CD4-positive, alpha-beta memory T cell (primary cell): ENCODE measurements at places on chromosomes 7 and 10. TPM values are rescaled to one million over a fixed set of nuclear protein-coding genes. Genes with fewer than 3 reads are reported as not detected.

The ABCB8 gene
- 71.2 TPM for total RNA-seq

The ZNF736 gene
- total RNA-seq, result 48.2 TPM

The RPP30 gene
- 32.3 TPM for total RNA-seq

The CH25H gene
- total RNA-seq, result not detected

The SYCE1 gene
- 0.14 TPM for total RNA-seq

DNA sequence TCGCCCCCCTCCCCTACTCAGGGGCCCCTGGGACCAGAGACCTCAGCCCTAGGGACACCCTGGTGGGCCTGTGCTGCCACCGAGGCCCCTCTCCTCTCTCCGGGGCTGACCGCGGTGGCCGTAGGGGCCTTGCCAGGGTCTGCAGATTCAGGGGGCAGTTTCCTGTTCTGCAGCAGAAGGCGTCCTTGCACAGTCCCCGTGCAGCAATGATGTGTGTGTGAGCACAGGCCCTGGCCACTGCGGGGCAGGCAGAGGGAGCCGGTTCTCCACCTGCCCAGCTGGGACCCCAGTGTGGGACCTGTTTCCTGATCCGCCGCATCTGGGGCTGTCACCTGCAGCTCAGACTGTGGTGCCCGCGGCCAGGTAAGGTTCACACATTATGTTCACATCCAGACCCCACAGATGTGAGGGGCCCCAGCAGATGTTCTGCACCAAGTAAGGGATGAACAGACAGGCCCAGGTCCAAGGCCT, 60.7 kb upstream of the DNAJB6 start:
- H3K4me3 ChIP-seq, result no peak overlapping the region
- peaks cover 34% of the 10 kb centered on the region for H3K4me1 ChIP-seq
- peaks cover 9% of the 10 kb centered on the region for H3K27me3 ChIP-seq
- no peak for DNase-seq

- H3K4me3 ChIP-seq, result no peak overlapping the region
- peaks cover 8% of the 10 kb centered on the region for H3K27me3 ChIP-seq
- H3K4me1 ChIP-seq, result peaks cover 7% of the 10 kb centered on the region
- no peak overlapping the region for H3K27ac ChIP-seq
Measured at GRCh38 chr7:19772306-19772705, 1.1 kb downstream of the TMEM196 start.

- H3K27me3 ChIP-seq, result no peaks in the 10 kb centered on the region
- H3K4me3 ChIP-seq, result no peak overlapping the region
- no peaks in the 10 kb centered on the region for H3K36me3 ChIP-seq
- DNase-seq, result no peak
Measured at GRCh38 chr10:113169853-113170460, 219.9 kb downstream of the TCF7L2 start.

GRCh38 chr10:64773357-64773756, 1252.2 kb downstream of the REEP3 start:
- no peaks in the 10 kb centered on the region for H3K27me3 ChIP-seq
- no peaks in the 10 kb centered on the region for H3K4me1 ChIP-seq
- no peaks in the 10 kb centered on the region for H3K36me3 ChIP-seq
- no peak overlapping the region for H3K27ac ChIP-seq
- H3K4me3 ChIP-seq, result no peak overlapping the region

- no peak overlapping the region for H3K4me3 ChIP-seq
- DNase-seq, result no peak
- no peaks in the 10 kb centered on the region for H3K4me1 ChIP-seq
- no peaks in the 10 kb centered on the region for H3K27me3 ChIP-seq
- H3K27ac ChIP-seq, result no peak overlapping the region
Measured at GRCh38 chr7:111594602-111595001, 32.3 kb upstream of the IMMP2L start.
